Activated T-helper 2 cell treated with anti-CD3 and anti-CD28 coated beads, Interferon-gamma antibody, Interleukin-2, Interleukin-4, amounts not matched to agents 10 μg/mL and 5 μg/mL and 100 μg/mL, durations not matched to agents 14 hours and 24 hours and 36 hours (primary cell): ENCODE measurements at places on chromosomes 13 and 19. TPM values are rescaled to one million over a fixed set of nuclear protein-coding genes. Genes with fewer than 3 reads are reported as not detected.

GRCh38 chr13:99980201-99980823 is 1.3 kb upstream of the ZIC2 start:
- peaks cover 66% of the 10 kb centered on the region for H3K27me3 ChIP-seq
- no peak overlapping the region for H3K27ac ChIP-seq
- no peak for DNase-seq
- H3K36me3 ChIP-seq: no peaks in the 10 kb centered on the region
- H3K4me3 ChIP-seq: no peak overlapping the region

DNA sequence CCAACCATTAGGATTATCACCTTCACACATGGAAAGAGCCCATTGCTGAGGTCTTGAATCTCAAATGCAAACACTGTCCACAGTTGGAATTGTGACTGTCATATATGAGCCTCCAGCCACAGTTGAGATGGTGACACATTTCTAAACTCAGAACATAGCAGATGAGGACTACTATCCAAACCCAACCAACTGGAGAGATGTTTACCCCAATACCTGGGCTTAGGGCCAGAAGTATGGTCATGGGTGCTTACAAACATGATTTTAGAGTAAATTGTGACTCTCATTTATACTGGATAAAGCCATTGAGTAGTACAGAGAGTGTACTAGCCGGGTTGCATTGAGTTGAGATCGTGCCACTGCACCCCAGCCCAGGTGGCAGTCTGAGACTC is 14.0 kb upstream of the ZNF681 start:
- no peaks in the 10 kb centered on the region for H3K27me3 ChIP-seq
- no peak for DNase-seq
- peaks cover 1% of the 10 kb centered on the region for H3K4me1 ChIP-seq
- peaks cover 42% of the 10 kb centered on the region for H3K36me3 ChIP-seq

DNA sequence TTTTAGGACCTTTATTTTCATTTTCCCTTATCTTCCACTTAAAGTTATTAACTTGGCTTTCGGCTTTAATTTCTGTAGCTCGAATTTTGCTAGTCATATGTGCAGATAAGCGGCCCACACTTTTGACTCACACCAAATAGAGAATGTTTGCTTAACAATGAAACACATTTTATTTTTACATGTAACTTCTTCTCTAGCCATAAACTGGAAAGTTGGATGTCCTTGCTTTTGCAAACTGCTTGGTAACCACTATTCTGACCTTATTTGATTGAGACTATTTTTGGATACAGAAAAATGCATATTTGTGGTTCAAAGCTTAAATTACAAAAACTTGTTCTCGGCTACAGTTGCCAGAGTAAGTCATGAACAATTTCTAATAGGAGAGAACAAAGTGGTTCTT is 600.0 kb downstream of the KCTD12 start:
- H3K27ac ChIP-seq: no peak overlapping the region
- no peak overlapping the region for H3K4me3 ChIP-seq
- no peak for DNase-seq
- no peaks in the 10 kb centered on the region for H3K27me3 ChIP-seq
- no peaks in the 10 kb centered on the region for H3K4me1 ChIP-seq

GRCh38 chr19:6476155-6476895 is 5.3 kb downstream of the DENND1C start:
- H3K27ac ChIP-seq: no peak overlapping the region
- peaks cover 11% of the 10 kb centered on the region for H3K4me1 ChIP-seq
- H3K27me3 ChIP-seq: no peaks in the 10 kb centered on the region
- peak; percentile 54 for DNase-seq
- H3K4me3 ChIP-seq: no peak overlapping the region
- peaks cover 35% of the 10 kb centered on the region for H3K36me3 ChIP-seq

GRCh38 chr19:14181906-14182305 is 24.1 kb downstream of the ADGRL1 start:
- no peak overlapping the region for H3K4me3 ChIP-seq
- H3K27me3 ChIP-seq: no peaks in the 10 kb centered on the region
- no peak overlapping the region for H3K27ac ChIP-seq
- no peaks in the 10 kb centered on the region for H3K36me3 ChIP-seq
- no peaks in the 10 kb centered on the region for H3K4me1 ChIP-seq

DNA sequence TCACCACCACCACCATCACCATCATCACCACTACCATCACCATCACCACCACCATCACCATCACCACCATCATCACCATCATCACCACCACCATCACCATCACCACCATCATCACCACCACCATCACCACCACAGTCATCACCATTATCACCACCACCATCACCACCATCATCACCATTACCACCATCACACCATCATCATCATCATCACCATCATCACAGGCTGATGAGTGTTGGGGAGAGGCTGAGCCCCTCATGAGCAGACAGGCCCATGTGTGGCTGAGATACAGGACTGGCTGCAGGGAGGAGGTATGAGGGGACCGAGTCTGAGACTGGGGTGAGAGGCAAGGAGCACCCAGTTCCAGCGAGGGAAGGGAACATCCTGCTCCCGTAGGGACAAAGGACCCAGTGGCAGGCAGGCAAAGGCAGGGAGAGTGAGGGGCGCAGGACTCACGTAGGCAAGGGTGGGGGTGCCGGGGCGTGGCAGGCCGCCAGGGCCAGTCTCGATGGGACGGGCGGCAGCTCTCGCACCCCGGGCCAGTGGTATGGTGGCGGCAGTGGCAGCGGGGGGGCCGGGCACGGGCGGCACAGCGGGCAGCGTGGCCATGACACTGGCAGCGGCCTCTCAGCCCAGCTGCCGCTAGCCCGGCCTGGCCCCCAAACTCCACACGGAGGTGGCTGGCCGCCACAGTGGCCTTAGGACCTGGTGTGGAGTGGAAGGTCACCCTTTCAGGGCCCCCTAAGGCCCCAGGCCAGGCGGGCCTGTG is 2.7 kb downstream of the NTN5 start:
- no peak for DNase-seq
- no peak overlapping the region for H3K4me3 ChIP-seq
- no peak overlapping the region for H3K27ac ChIP-seq
- no peaks in the 10 kb centered on the region for H3K27me3 ChIP-seq
- H3K4me1 ChIP-seq: peaks cover under 1% of the 10 kb centered on the region

DNA sequence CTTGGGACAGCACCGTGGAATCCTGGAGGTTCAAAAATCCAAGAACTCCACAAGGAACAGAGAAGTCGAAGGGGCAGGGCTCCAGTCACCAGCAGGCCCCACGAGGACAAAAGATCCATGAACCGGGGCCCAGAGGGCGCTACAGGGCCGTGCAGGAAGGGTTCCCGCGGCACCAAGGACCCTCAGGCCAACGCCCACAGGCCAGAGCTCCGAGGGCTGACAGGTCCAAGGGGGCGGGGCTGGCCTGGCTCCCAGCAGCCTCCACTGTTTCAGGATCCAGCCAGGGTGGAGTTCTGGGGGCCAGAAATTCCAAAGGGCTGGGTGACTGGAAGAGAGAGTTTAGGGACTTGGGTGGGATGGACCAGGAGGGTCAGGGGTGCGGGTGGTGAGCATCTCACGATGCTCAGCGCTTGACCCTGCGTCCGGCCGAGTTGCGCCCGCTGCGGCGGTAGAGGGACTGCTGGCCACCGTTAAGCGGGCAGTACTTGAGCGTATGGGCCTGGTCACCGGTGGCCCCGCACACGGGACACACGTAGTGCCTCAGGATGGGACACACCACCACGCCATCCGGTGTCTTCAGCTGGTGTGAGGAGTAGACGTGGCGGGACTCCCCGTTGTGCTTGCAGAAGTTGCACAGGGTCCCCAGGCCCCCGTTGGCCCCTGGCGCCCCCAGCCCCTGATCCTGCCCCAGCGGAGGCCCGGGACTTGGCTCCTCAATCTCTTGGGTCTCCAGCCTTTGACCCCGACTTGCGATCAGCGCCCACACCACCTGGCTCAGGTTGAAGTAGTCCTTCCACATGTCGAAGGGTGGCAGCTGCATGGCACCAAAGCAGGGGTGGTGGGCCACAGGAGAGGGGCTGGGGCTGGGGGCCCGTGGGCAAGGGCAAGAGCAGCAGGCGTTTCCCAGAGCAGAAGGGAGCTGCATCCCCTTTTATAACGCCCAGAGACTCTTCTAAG is at the start of gene NANOS2:
NANOS2 (minus strand) TSS at position 905 of the 957 bp plus-strand sequence; CDS start at position 820, 85 bp downstream.
- peaks cover 13% of the 10 kb centered on the region for H3K27me3 ChIP-seq
- no peak for DNase-seq
- H3K36me3 ChIP-seq: no peaks in the 10 kb centered on the region

- H3K27ac ChIP-seq: no peak overlapping the region
- H3K4me1 ChIP-seq: peaks cover 5% of the 10 kb centered on the region
- no peak overlapping the region for H3K4me3 ChIP-seq
- H3K36me3 ChIP-seq: no peaks in the 10 kb centered on the region
These were observed 505.1 kb downstream of the FOXO1 start for GRCh38 chr13:40161351-40161810.

GRCh38 chr13:33752597-33752996 is 65.4 kb upstream of the RFC3 start:
- peaks cover 11% of the 10 kb centered on the region for H3K27me3 ChIP-seq
- H3K4me1 ChIP-seq: no peaks in the 10 kb centered on the region
- H3K36me3 ChIP-seq: no peaks in the 10 kb centered on the region
- no peak overlapping the region for H3K4me3 ChIP-seq

The ZNF763 gene
- total RNA-seq: 0.43 and 0.74 TPM in 2 replicates

The FAM216B gene
- total RNA-seq: not detected in 2 replicates

The FAAP24 gene
- 9.8 and 10.7 TPM in 2 replicates for total RNA-seq
